Natural killer cell (primary cell): ENCODE measurements at places on chromosomes 12 and 14.

DNA sequence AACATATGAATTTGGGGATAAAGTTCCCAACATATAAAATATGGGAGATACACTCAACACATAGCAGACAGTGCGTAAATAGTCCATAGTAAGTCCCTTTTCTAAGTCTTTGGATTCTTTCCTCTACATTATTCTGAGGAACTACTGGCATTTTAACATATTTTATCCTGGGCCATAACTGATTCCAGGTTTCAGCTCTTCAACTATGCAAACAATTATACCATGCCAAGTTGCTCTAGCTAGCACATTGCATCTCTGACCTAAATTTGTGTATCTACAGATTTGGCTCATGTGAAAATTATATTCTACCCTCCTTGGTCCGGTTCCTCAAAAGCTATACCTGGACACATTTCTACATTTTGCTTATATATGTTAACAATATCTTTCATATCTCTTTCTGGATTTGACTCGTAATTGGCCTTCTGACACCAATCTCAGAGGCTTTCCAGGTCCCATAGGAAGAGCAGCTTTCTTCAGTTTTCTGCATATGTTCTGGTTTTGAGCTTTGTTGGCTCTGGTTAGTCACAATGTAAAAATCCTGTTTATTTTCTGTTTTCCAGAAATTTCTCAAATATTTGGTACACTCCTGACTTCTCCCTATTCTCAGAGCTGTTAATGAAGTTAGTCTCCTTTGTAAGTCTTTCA, 305.4 kb downstream of the BMP4 start:
- DNase-seq, result no peak

GRCh38 chr14:99459481-99460100, 21.1 kb downstream of the SETD3 start:
- DNase-seq, result no peak

DNA sequence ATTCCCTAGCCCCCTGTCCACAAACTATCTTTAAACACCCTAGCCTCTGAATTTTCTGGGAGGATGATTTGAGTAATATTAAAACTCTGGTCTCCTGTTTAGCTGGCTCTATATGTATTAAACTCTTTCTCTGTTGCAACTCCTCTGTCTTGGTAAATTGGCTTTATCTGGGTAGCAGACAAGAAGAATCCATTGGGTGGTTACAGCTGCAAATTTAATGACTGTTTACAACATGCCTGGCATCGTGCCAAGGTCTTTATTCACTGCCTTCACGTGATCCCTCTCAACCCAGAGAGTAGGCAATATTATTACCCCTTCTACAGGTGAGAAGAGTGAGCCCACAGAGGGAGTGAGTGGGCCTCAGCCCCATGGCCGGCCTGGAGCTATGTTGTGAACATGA, 77.8 kb upstream of the MYL2 start:
- no peak for DNase-seq

DNA sequence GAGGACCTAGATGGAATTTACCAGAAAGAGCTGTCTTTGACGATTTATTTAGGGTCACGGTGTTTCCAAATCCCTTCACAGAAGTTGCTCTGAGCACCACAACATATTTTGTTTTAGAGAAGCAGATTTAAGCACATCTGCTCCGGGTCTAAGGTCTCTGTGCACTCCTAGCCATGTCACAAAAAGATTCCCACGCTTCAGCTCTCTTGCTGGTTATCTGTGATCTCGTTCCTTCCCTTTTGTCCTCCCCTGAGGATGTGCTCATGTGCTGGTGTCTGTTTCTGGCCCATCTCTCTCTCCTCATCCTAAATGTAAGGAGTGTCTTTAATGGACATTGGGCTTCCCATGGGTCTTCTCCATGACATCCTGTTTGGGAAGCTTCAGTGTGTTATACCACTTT, 53.7 kb upstream of the GNPNAT1 start:
- no peak for DNase-seq

- DNase-seq, result no peak
Observed at GRCh38 chr14:32720927-32721326, 217.8 kb upstream of the NPAS3 start.

DNA sequence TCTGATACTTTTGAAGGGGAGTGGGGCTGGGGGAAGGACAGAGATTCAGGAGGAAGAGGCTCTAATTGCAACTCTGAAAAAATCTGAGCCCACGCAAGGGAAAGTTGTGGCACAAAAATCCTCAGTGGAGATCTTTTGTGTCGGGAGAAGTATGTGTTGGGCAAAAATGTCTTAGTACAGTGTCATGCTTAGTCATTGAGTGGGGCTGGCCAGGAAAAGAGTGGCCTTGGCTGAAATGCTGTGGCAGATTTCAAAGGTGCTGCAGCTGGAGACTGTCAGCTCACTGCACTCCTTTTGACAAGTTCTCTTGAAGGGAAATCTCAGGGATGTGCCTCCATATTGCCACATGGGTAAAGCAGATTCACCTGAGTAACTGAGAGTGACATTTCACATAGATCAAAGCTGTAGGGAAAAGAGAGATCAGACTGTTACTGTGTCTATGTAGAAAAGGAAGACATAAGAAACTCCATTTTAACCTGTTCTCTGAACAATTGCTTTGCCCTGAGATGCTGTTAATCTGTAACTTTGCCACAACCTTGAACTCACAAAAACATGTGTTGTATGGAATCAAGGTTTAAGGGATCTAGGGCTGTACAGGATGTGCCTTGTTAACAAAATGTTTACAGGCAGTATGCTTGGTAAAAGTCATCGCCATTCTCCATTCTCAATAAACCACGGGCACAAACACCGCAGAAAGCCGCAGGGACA, 36.0 kb upstream of the GLIPR1 start:
- no peak for DNase-seq

DNA sequence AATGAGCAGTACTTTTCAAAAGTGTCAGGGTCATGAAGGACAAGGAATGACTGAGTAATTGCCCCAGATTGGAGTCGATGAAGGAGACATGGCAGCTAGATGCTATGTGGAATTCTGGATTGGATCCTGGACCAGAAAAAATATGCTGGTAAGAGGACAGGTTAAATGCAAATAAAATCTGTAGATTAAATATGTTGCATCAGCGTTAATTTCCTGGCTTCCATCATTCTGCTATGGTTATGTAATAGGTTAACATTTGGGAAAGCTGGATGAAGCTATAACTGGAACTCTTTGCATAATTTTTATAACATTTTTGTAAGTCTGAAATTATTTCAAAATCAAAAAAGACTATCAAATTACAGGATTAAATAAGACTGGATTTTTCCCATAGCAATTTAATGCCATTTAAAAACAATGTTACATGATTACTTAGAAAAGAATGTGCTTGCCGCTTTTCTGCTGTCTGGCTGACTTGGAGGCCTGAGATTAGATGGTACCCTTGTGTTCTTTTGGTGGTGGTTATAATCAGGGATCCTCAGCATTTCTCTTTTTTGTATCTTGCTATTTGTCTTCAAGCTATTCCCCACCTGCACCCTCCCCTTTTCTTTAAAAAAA, 65.1 kb downstream of the FBXW8 start:
- no peak for DNase-seq

DNA sequence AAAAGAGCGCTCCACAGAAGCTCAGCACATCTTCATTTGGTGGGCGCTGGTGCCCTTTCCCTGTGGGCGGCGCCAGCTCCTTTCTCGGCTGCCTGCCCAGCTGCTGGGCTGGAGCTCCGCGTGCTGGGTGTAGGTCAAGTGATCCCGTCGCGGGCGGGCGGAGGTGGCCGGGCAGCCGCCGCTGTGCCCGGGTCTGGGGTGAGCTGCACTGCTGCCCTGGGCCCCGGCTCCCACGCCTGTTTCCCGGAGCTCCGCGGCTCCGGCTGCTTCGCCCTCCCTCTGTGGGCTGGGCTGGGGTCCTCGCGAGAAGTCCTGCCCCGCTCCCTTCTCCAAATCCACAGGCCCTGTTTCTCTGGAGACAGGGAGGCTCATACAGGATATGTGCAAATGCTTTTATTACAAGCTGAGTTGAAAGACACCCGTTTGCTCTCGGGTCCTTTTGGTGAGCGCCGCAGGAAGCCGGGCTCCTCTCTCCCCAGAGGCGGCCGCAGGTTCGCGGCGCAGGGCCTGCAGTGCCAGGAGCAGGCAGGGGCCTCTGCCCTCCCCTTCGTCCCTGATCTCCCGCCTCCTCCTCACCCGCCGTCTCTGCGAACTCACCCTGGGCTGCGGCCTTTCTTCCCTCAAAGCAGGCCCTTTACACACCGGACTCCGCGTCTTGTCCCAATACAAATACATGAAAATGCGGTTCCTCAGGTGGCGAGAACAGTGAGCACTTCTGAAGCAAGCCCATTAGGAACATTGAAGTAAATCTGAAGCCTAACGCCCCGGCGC, 67.8 kb upstream of the CAPRIN2 start:
- DNase-seq, result peak; percentile 46

DNA sequence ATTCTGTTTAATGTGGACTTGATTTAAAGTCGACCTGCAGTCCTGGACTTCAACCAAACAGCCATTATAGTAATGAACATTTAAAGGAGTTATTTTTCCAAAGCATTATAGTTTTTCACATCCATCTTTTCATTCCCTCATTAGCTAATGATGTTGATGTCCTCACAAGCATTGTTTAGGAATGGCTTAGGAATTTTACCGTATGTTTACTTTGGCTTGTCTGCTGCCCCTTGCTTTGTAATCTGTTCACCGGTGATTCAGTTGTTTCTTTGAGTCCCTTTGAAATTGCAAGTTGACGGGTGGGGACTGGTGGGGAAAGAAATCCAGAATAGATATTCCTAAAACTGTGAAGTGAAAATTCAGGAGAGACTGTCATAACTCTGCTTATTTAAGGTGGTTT, 25.4 kb downstream of the PRKCH start:
- DNase-seq, result no peak

- no peak for DNase-seq
Observed at GRCh38 chr14:95256002-95256775, 63.5 kb downstream of the CLMN start.

GRCh38 chr14:98415766-98416165, 856.2 kb downstream of the BCL11B start:
- no peak for DNase-seq

GRCh38 chr14:100882026-100882967, 21.2 kb downstream of the RTL1 start:
- no peak for DNase-seq

DNA sequence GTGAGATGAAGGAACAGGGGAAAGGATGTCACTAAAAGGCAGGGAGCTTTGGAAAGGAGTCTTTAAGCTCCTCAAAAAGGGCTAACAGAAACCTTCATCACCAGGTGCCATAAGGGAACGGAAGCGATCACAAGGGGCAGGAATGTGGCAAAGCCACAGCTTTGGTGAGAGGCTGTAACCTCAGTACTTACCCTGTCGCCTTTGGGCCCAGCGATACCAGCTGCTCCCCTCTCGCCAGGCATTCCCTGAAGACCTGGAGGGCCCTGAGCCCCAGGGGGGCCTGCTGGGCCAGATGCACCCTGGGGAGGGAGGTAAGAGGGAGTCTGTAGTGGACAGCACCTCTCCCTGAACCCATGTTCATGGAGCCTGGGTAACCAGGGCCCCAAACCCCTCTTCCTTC, 18.9 kb downstream of the TMEM106C start:
- no peak for DNase-seq

- no peak for DNase-seq
Observed at GRCh38 chr14:99774556-99775307, 18.5 kb upstream of the EML1 start.

DNA sequence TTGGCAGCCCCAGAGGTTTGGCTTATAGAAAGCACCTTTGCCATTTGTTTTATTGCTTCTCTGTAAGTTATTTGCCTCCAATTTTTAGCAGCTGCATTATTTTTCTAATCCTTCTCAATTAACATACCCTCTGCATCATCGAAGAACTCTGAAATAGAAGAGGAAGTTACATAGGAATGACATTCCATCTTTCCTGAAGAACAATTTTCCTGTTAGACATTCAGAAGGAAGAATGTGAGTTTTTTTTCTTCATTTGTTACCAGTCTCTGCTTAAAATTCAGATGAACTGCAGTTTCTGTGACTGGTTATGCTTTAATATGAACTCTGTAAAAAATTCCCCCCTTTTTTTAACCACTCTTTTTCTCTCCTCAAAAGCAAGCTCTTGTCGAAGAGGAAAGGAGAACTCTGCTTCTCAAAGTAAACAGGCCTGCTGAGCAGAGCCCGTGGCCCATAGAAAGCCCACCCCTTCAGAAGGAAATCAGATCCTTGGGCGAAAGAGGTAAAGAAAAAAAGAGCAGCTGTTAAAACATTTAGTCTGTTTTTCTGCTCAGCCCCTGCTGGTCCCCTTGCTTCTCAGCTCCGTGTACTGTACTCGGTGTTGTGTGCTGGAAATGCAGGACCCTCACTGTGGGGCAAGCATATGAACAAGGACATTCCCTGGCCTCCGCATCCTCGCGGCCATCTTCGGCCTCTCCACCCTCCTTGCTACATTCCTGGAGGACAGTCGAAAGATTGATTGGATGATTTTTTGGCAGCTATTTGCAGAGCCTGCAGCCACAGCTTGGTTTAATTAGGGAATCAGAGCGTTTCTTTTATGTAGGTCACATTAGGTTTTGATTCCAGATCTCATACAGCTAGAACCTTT, 164.4 kb upstream of the LRIG3 start:
- DNase-seq, result no peak

DNA sequence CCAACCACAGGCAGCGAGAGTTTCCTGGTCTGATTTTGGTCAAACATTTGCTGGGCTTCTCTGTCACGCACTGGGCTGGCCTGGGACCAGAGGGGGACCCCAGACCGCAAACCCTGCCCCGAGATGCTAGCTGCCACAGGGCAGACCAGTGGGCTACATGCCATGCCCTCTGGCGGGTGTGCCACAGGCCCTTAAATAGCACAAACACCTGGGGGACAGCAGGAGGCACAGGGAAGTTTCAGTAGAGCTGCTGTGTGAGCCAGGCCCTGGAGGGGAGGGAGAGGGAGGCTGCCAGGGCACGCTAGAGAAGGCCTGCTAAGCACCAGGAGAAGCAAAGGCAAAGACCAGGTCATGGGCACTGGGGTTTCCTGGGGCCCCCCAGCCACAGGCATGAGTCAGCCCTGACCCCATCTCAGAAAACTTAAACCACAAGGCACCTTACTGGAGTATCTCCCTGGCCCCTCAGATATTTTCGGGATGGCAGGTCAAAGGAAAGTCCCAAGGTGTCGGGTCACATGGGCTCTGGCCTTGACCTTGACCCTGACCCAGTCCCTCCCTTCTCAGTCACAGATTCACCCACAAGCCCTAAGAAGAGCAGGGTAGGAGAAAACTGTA, 29.2 kb downstream of the ITPK1 start:
- DNase-seq, result no peak

- no peak for DNase-seq
Observed at GRCh38 chr14:49770212-49770817, 2.4 kb downstream of the KLHDC2 start.
